Daoy (cell line): ENCODE measurements at places on chromosomes 1 and 21. TPM values are rescaled to one million over a fixed set of nuclear protein-coding genes. Genes with fewer than 3 reads are reported as not detected.

Gene OR6N1
- not detected in 2 replicates for total RNA-seq

Gene RRP15
- 17.8 and 22.3 TPM in 2 replicates for total RNA-seq

Gene PTTG1IP
- 321 and 333 TPM in 2 replicates for total RNA-seq

Gene ACTA1
- not detected in 2 replicates for total RNA-seq

Gene RHEX
- total RNA-seq = not detected in 2 replicates

Gene ADIPOR1
- 86.9 and 114 TPM in 2 replicates for total RNA-seq

Gene IGSF3
- total RNA-seq = 22.4 and 24.6 TPM in 2 replicates

Gene KCNK2
- 0.80 and 1.3 TPM in 2 replicates for total RNA-seq

Gene RAB7B
- 2.7 and 3.5 TPM in 2 replicates for total RNA-seq

DNA sequence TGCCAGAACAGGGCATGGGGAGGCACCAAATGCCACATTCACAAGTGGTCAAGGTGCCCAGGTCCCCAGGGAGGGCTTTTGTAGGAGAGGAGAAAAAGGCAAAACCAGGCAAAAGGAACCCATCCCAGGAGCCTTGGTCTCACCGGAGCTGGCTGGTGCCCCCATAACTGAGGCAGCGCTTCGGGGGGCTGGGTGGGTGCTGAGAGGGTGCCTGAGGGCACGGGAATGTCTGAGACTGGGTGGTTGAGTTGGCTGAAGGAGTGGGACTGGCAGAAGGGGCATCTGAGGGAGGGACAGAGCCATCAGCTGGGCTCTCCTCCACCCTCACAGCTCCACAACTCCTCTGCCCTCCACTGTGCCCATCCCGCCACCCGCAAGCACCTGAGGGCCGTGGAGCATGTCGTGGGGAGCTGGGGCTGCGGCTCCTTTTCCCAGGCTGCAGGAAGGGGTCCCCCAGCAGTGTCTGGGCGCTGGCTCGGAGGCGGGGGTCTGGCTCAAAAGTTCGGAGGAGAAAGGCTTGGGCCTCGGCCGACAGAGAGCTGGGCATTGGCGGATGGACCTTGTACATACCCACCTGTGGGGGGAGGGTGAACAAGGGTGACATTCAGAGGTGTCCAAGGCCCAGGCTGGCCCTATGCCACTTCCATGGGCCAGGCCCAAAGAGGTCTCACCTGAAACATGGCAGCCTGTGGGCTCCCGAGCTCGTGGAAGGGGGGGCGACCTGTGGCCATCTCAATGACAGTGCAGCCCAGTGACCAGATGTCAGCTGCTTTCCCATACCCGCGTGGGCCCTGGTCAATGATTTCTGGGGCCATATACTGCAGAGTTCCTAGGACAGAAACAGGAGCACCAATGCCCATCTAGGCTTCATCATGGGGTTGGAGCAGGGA lies 8.5 kb downstream of the MAP3K6 start:
- DNase-seq = no peak

- no peak for DNase-seq
Measured at GRCh38 chr1:78591971-78592370, 28.3 kb upstream of the IFI44L start.

- DNase-seq = no peak
Measured at GRCh38 chr21:34971656-34972055, 77.4 kb downstream of the RUNX1 start.

DNA sequence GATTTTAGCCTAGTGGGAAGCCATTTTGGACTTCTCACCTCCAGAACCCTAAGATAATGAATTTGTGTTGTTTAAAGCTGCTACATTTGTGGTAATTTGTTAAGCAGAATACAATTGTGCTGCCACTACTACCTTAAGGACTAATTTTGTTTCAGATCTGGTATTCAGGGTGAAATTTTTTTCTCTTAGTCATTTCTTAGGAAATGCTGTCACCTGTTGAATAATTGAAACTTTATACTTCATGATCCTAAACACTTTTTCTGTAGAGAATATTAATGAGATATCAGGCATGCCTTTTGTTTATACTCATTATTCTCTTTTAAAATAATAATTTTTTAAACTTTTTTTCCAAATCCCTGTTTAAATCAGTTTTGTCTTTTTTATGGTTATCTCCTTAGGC lies 246.8 kb downstream of the TGFB2 start:
- DNase-seq = no peak

- no peak for DNase-seq
Measured at GRCh38 chr1:209490013-209490412, 93.5 kb upstream of the CAMK1G start.

DNA sequence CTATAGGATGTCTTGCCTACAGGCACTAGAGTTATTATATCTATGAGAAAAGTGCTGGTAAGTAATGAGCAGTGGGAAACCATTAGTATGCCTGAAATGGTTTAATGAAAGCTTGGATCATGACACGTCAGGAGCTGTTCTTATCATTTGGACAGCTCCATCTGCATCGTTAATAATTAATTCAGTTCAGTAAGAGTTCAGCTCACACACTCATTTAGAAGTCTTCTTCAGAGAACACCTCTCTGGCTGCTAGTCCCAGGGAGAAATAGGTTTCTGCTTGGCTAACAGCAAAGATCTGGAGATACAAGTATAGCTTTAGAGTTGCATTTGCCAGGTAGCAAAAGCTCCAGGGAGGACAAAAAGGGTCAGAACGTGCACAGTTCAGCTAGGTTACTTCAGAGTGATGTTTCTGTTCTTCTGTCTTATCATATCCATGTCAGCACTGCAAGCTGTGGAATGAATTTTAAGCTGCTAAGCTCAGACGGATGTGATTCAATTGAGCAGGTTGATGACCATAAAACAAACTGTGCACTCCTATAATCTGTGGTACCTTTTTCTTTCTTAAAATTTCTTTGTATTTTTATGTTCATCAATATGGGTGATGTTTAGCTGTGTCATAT lies 173.6 kb downstream of the ADGRL2 start:
- no peak for DNase-seq

GRCh38 chr1:175628548-175629317 lies 114.7 kb downstream of the TNR start:
- DNase-seq = no peak

GRCh38 chr21:18772897-18773296 lies 369.3 kb upstream of the TMPRSS15 start:
- DNase-seq = no peak

- DNase-seq = no peak
Measured at GRCh38 chr1:21257431-21258135, 32.7 kb downstream of the ECE1 start.

DNA sequence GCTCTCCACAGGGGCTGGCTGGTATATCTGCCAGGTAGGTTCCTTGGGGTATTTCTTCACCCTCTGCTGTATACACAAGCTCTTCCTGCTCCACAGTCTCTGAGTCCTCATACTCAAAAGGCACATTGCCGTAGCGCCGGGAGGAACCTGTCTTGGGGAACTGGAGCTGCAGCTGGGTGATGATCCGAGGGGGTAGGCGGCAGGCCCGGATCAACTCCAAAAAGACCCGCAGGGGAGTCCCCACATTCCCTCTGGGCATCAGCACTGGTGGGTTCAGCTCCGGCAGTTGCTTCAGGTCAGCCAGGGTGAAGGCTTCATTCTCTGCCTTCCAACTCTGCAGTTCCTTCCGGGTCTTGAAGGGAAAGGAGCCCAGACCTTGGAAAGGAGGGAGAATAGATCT lies 2.9 kb downstream of the GPATCH3 start:
- no peak for DNase-seq

DNA sequence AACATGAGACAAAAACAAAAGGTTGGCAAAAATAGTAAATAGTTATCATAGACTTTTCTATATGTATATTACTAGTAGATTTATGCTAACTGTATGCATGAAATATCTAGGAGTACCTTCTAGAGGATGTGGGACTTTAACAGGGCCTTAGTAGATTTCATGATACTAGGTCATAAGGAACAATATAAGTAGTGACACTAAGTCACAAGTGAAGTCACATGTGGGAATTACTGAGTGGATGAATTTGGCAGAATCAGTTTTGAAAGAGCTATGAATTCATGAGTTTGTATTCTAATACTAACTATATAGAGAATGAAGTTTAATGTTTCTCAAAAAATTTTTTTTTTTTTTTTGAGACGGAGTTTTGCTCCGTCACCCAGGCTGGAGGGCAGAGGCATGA lies 53.1 kb upstream of the GPR25 start:
- no peak for DNase-seq

- no peak for DNase-seq
Measured at GRCh38 chr1:246726881-246727280, 2.7 kb downstream of the SCCPDH start.

- DNase-seq = no peak
Measured at GRCh38 chr1:184950227-184950626, 24.1 kb downstream of the NIBAN1 start.

DNA sequence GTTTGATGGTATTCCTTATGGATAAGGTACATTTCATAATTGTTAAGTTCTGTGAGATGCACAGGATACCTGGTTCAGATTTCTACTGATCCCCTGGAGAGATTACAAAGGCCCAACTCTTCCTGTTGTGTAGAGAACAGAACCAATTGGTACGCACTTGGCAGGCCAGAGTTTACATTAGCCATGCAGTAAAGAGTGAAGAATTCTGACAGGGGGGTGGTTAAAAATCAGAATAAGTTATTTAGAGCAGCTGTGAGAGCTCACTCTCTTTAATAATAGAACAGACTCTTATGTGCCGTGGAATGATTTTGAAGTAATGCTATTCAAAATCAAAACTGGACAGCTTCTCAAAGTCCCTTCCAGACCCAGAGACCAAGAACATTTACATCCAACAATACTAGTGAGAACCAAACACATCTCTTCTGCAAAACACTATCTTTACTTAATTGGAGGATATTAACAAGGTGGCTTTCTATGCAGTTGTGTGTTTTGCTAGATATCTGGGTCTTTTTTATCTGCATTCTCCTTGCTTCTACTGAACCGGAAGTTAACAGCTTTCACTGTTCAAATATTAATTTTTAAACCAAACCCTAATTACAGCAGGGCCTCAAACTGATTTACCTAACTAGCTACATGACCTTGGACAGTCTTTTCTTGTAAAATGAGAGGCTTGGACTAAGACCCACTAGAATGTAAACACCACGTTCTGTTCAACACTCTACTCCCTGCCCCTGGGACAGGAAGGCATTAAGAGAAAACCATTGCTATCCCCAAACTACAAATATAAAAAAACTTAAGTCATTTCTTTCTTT lies 4.0 kb downstream of the USP24 start:
- DNase-seq = no peak

DNA sequence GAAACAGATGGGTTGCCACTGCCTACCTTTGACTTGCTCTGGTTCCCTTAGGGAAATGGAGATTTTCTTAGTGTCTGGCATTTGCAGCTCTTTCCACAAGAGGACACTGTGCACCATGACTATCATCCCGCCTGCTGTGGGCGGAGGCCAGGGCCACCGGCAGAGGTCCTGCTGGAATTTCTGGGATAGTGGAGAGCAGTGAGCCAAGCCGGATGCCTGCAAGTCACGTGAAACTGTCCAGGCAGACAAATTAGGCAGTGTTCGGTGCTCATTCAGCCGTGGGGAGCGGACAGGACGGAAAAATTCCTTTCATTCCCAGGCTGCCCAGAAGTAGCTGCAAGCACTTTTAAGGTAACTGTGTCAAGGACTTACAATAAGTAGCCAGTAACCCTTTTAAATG lies 43.4 kb downstream of the IGSF5 start:
- peak; percentile 88 for DNase-seq

DNA sequence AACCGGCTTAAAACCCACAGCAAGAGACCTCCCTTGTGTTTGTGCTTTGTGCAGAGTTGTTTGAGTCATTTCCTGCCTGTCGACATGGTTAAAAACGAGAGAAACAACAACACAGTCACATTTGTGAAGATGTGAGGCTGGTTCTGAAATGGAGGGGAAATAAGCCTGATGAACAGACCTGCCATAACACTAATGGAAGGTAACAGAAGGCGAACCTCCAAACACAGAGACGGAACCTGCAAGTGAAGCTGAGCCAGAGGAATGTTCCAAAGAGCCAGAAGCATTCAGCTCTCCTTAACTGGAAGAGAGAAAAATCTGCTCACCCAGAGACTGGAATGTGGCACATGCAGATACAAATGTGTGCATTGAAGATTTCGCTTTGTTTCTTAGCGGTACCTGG lies 53.2 kb upstream of the RAVER2 start:
- peak; percentile 53 for DNase-seq

- DNase-seq = no peak
Measured at GRCh38 chr1:177912991-177913390, 56.9 kb downstream of the SEC16B start.

DNA sequence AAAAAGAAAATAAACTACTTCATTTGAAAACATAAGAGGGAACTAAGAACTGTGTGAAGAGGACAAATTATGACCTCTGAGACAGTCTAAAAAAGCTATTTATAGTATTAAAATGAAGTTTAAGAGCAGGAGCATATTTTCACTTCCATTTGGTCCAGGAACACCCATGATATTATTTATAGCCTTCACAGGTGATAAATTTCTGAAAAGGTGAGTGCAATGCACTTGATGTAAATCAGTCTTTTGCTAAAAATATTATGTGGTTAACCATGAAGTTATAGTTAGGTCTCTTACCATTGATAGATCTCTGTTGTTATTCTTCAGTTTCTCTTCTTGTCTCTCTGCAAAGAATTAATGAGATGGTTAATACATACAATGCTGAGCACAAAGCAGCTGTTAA lies 14.7 kb downstream of the TMCO1 start:
- DNase-seq = no peak

DNA sequence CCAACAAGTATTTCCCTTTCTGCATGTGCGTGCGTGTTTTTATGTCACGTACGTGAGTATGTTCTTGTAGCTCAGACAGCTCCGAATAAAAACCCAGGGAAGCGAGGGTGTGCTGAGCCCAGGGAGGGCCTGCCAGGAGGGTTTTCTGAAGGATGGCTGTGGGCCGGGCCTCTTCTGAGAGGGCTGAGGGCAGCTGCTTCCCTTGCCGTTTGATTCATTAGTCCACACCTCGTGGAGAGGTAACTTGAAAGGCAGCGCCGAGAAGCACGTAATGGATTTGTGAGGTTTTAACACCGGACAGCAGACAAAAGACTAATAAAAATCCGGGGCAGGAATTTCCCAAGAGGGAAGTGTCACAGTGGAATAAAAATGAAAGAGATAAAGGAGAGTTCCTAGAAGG lies 29.5 kb downstream of the CD247 start:
- no peak for DNase-seq

DNA sequence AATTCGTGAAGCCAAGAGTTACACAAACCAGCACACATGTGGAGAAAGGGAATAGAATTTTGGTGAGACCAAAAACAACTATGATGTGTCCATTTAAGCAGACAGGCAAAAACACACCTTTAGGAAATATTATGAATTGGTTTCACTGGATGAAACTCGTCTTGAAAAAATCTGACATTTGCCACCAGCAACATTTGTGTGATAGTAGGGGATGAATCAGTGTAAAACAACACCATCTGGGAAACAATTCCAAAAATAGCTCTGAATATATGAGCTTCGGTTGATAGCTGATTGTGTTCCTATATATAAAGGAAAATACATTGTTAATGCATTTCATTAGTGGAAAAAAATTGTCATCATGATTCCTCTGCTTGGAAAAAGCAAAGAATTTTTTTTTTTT lies 327.8 kb downstream of the PAPPA2 start:
- DNase-seq = no peak

GRCh38 chr1:51048670-51049069 lies 53.4 kb upstream of the C1orf185 start:
- DNase-seq = no peak

DNA sequence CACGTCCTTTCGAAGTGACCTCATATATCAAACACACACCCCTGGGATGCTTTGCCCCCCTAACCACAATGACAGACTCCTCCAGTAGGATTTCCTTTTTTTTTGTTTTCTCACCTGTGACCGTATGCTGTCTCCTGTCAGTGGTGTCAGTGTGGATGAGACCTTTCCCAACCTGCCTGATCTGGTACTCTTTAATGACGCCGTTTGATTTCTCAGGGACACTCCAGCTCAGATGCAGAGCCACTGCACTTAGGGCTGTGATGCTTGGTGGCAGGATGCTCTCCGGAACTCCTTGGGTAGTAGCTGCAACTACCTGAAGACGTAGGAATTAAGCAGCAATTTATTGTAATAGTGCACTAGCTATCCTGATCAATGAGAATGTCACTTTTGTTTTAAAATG lies 212.6 kb downstream of the KCTD3 start:
- no peak for DNase-seq
